Stimulated activated CD4-positive, alpha-beta T cell treated with anti-CD3 and anti-CD28 coated beads, Interleukin-1b, Interleukin-23, amount 100 ng/mL, for 1 hour (primary cell): ENCODE measurements at places on chromosomes 7 and 10.

- no peak for DNase-seq
These were observed 157.5 kb downstream of the TAX1BP1 start for GRCh38 chr7:27897441-27897847.

DNA sequence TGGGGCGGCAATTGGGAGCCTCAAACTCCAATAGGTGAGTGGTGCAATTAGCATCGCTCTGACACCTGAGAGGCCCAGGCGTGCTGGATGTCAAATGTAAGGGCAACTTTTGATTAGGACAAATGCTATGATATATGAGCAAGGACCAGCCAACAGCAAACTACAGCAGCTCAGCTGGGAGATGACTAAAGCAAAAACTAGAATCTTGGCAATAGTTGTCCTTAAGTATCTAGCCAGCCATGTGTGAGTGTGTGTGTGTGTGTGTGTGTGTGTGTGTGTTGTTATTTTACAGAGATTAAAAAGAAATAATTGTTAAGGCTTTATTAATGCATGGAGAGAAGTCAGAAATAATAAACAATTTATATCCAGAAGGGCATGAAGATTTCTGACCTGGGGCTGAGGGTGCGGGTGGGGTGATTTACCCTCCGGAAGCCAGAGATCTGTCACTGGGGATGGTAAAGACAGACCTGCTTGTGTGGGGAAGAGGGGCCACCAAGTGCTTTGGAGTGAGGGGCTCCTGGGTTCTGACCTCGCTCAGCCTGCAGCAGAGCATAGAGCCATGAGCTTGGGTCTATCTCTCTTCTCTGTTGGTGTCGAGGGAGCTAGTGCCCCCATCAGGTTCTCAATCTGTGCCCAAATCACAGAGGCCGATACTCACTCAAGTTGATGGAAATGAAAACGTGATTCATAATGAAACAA lies 77.3 kb downstream of the EMX2 start:
- no peak for DNase-seq

- no peak for DNase-seq
These were observed 6.1 kb downstream of the PFKFB3 start for GRCh38 chr10:6208799-6209235.

DNA sequence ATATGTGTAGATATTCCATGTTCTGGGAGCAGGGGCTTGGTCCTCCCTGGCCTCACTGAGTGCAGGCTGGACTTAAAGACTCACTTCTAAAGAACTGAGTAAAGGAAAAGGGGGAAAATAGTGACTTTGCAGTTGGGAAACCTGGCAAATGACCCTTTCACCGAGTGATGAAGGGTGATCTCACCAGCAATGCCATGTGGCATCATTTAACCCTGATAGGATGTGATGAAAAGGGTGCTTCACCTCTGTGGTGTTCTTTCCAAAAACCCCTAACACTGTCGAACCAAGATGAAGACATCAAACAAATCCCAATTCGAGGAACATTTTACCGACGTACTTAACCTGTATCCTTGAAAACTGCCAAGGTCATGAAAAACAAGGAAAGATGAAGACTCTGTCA lies 71.9 kb downstream of the AOAH start:
- no peak for DNase-seq

- DNase-seq, result no peak
These were observed 207.0 kb upstream of the PRKCQ start for GRCh38 chr10:6787091-6787490.

- DNase-seq, result no peak
These were observed 27.4 kb upstream of the GDI2 start for GRCh38 chr10:5840314-5841307.

GRCh38 chr10:124291001-124291701 lies 127.6 kb downstream of the OAT start:
- DNase-seq, result no peak

- no peak for DNase-seq
These were observed 88.3 kb downstream of the FAM107B start for GRCh38 chr10:14686356-14686755.

DNA sequence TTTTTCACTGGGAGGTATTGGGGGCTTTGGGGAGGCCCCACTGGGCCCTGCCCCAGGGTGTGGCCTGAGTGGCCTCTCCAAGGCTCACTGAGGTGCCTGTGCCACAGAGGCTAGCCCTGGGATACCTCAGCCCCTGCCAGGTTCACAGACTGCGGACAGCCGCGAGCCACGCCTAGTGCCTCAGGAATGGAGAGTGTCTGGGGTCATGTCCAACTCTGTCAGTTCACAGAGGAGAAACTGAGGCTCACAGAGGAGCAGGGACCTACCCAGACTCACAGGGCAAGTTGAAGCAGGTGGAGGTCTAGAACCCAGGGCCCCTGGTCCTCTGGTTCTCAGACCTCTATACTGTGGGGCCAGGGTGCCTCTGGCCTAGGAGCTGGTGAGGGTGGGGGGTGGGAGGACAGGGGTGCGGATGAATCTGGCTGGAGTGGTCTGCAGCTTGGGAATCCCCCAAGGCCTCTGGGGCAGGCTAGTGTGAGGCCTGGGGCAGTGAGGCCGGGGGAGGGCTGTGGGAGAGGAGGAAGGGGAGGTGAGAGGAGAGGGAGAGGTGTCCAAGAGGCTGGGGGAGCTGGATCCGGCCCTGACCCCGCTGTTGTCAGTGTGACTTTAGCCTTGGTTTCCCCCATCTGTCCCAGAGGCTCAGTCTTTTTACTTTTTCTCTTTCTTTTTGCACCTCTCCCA lies 20.0 kb downstream of the NEURL1 start:
- no peak for DNase-seq

DNA sequence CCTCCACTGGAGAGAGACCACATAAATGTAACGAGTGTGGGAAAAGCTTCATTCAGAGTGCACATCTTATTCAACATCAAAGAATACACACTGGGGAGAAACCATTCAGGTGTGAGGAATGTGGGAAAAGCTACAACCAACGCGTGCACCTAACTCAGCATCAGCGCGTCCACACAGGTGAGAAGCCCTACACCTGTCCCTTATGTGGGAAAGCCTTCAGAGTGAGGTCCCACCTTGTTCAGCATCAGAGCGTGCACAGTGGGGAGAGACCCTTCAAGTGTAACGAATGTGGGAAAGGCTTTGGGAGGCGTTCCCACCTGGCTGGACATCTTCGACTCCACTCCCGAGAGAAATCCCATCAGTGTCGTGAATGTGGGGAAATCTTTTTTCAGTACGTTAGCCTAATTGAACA lies 20.6 kb downstream of the FAM200A start:
- no peak for DNase-seq

- DNase-seq, result no peak
These were observed 6.5 kb downstream of the WDR91 start for GRCh38 chr7:135204876-135205275.

DNA sequence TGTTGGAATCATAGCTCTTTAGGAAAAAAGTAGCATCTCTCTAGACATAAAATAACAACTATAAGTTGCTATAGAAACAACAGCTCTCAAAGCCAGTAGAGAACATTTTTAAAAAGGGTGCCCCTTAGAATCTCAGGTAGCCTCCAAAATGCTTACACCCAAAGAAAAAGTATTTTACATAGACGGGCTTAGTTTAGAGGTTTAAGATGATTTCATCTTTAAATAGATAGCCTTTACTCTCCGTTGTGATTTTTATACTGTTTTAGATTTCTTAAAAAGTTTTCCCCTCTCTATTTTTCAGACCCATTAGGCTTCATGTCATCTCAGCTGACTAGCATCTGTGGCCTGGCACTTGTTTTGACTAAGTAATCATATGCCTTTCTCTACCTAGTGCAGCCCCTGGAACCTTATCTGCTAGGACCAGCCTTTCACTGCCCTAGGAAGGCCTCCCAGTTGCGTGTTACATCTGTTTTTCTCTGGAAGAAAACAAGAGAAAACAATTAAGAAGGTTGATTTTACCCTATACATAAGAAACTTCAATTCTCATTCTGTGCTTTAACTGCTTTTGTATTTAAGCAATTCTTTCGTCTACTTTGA lies 6.9 kb upstream of the BPGM start:
- DNase-seq, result no peak

- DNase-seq, result no peak
These were observed 889 bp upstream of the GPR15LG start for GRCh38 chr10:84172467-84173356.

GRCh38 chr10:109071539-109071938 lies 851.8 kb downstream of the XPNPEP1 start:
- DNase-seq, result no peak
